ENCODE measurements at places on chromosomes 6 and 20. TPM values are rescaled to one million over a fixed set of nuclear protein-coding genes. Genes with fewer than 3 reads are reported as not detected.

Gene PACSIN1
- total RNA-seq = not detected

GRCh38 chr6:38055203-38055589 lies 235.7 kb downstream of the ZFAND3 start:
- H3K27me3 ChIP-seq = no peaks in the 10 kb centered on the region
- H3K36me3 ChIP-seq = no peaks in the 10 kb centered on the region
- H3K27ac ChIP-seq = no peak overlapping the region

GRCh38 chr6:168090706-168091105 lies 11.7 kb upstream of the FRMD1 start:
- no peaks in the 10 kb centered on the region for H3K27me3 ChIP-seq
- no peaks in the 10 kb centered on the region for H3K4me1 ChIP-seq
- no peaks in the 10 kb centered on the region for H3K36me3 ChIP-seq
- no peak overlapping the region for H3K4me3 ChIP-seq
- H3K27ac ChIP-seq = no peak overlapping the region
- DNase-seq = no peak

GRCh38 chr6:28726569-28727309 lies 197.0 kb downstream of the TRIM27 start:
- no peak overlapping the region for H3K27ac ChIP-seq
- no peaks in the 10 kb centered on the region for H3K4me1 ChIP-seq
- no peak overlapping the region for H3K4me3 ChIP-seq
- no peaks in the 10 kb centered on the region for H3K36me3 ChIP-seq

DNA sequence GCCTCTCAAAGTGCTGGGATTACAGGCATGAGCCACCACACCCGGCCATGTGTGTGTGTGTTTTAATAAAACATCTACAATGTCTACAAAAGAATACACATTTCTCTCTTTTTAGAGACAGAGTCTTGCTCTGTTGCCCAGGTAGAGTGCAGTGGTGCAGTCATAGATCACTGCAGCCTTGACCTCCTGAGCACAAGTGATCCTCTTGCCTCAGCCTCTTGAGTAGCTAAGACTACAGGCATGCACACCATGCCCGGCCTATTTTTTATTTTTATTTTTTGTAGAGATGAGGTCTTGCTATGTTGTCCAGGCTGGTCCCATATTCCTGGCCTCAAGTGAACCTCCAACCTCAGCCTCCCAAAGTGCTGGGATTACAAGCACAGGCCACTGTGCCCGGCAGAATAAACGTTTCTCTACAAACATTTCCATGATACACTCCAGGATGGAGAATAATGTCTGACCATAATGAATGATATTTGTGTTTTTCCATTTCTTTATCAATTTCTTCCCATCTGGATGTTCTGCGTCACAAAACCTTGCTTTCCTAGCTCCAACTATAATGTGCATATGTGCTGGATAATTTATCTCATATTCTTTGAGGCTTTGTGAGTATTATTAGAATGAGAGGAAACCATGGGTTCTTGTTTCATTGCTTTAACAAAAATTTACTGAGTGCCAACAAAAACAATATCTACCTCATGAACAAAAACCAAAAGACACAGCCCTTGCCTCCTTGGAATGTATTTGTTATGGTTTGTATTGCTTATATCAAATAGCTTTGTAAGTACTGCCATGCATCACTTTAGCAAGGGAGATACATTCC lies 28.6 kb upstream of the CCN2 start:
- H3K36me3 ChIP-seq = no peaks in the 10 kb centered on the region
- H3K27me3 ChIP-seq = no peaks in the 10 kb centered on the region
- no peak overlapping the region for H3K27ac ChIP-seq
- no peak overlapping the region for H3K4me3 ChIP-seq

GRCh38 chr20:62326959-62327725 lies 24.3 kb downstream of the ADRM1 start:
- no peaks in the 10 kb centered on the region for H3K4me1 ChIP-seq
- no peak overlapping the region for H3K4me3 ChIP-seq
- no peaks in the 10 kb centered on the region for H3K27me3 ChIP-seq

DNA sequence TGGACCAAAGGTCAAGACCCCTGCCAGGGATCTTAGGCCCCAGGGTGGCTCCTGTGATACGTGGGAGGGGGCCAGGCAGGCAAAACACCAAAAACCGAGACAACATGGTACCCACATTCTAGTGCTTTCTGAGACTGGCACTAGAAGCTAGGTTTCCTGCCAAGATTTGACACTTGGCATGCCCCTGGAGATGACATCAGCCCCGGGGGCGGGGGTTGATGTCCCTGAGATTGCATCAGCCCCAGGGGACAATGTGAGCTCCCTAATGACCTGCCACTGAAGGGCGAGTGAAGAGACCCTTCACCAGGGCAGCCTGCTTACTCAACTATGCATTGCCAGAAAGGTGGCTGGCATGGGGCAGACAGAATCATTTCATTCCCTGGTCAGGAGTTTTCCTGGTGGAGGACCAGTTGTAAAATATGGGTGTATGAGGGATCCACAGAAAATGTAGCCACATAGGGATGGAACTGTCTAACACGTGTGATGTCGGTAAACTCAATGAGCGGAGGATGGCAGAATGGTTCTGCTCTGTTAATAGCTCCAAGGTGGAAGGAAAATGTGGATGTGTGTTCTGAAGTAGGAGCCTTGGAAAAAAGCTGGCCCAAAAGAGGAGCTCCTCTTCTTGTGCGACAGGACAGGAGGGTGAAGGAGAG lies 219.7 kb downstream of the UNC5CL start:
- H3K4me3 ChIP-seq = no peak overlapping the region
- DNase-seq = peak; percentile 74
- H3K4me1 ChIP-seq = no peaks in the 10 kb centered on the region

Gene BCAS1
- total RNA-seq = 0.81 TPM

GRCh38 chr6:82178077-82178758 lies 69.3 kb downstream of the IBTK start:
- no peak overlapping the region for H3K27ac ChIP-seq
- no peaks in the 10 kb centered on the region for H3K4me1 ChIP-seq
- H3K27me3 ChIP-seq = no peaks in the 10 kb centered on the region
- DNase-seq = no peak
- H3K36me3 ChIP-seq = peaks cover 56% of the 10 kb centered on the region

Measured in upper lobe of right lung (tissue), 1 donor.